ENCODE measurements at places on chromosomes 12 and 14.

DNA sequence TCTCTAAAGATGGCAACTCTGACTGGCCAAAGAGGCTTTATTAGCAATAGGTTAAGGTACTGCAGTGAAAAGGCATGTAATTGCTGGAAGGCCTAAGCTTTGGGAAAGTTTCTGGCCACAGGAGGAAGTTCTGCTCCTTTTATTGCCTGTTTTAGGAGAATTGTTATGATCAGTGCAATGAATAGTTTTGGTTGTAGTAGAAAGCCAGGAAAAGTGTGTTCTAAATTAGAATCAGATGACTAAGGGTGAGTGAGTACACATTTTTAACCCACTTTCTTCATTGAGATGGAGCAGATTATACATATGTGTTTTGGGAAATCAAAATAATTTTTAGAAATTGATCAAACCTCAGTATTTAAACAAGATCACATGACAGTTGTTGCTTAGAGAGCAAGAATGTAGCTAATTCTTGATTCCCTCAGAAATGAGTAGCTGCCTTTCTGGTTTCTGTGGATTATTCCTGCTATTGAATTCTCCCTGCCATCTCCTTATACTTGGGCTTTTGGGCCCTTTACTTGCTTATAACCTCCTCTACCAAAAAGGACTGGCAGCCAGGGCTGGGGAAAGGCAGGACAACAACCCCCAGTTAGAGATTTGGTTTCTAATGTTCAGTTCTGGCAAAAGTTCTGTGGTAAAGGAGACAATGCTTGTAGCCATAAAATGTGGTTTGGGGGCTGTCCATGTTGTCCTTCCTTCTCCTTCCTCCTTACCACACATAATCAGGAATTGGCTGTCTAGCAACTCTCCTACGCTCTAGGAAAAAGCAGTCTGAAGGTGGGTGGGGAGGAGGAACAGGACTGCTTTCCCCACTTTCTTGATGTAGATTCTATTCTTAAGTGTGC lies 217.1 kb downstream of the SLC38A4 start:
- DNase-seq: no peak

DNA sequence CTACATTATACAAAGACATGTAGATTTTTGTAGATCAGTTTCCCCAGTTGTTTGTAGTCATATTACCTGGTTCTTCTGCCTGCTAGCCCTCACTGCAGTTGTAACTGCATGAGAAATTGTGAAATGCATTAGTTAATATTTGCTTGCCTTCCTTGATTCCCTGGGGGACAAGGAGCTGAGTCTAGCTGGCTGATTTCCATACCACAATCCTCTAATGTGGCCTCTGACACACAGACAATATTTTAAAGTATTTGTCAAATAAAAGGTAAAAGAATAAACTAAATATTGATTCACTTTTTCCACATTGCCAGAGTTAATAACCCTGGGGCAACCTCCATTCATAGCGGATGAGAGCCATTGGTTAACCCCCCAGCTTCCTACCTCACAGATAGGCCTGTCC lies 128.8 kb upstream of the TMEM132C start:
- no peak for DNase-seq

DNA sequence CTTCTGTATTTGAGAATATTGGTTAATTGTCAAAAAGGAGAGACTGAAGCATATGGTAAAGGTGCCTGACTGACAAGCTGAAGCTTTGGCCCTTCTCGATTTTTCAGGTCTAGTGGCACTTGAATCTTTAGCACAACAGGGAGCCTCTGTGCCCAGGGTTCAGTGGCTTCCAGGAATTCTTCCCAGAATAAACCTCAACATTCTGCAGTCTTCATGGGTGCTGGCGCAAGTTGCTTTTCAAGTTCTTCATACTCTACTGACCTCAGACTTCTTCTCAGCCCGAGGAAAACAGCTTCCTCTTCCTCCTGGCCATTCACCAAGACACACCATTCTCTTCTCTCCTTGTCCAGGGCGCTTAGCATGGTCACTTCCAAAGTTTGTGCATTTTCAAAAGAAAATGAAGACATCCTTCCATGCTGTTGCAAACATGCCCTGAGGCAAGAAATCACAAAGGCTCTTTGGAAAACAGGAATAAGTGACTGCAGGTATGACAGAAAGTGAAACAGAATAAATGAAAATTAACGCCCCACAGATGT lies 89.9 kb downstream of the MGST1 start:
- DNase-seq: no peak

GRCh38 chr14:55052269-55052930 lies 953 bp downstream of the MAPK1IP1L start:
- no peak for DNase-seq

- DNase-seq: no peak
Observed at GRCh38 chr12:32736445-32736844, 19.3 kb downstream of the YARS2 start.

DNA sequence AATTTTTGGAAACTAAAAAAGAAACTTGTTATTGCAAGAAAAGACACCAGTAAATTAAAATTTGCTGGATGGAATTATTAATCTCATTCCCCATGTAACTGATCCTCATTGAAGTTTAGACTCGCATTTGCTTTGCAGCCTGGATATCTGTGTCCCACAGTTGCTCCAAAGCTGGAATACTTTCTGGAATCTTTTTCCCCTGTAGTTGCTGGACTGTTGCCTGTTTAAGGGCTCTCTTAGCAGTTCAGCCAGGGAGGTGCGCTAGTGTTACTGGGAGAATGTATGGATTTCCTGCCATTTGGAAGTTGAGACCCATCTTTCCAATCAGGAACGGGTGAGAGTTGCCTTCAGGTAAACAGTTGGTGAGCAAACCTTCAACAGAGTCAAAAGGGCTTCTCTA lies 20.3 kb downstream of the BCL2L14 start:
- no peak for DNase-seq

DNA sequence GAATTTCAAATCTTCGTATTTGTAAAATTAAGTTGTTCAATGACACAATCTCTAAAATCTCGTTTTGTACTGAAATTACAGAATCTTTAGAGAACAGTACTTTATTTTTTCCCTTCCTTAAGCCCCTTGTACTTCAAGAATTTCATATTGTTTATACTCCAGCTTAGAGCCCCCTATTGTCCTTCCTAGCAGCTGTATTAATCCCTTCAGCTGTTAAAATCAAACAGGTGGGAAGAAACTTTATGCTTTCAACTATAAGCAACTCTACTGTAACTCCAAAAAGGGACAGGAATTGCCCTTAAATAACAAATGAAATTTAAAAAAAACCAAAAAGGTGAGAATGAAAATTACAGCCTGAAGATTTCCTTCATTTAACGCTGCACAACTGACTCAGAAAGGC lies 1.7 kb downstream of the NACA start:
- no peak for DNase-seq
